ENCODE measurements at places on chromosomes 5 and 9.

GRCh38 chr9:136365775-136366222 lies 2.3 kb upstream of the DNLZ start:
- peak; percentile 50 for DNase-seq

GRCh38 chr9:4082948-4083347 lies 216.9 kb downstream of the GLIS3 start:
- DNase-seq = no peak

GRCh38 chr5:14143841-14144585 lies 871 bp downstream of the TRIO start:
- no peak for DNase-seq

DNA sequence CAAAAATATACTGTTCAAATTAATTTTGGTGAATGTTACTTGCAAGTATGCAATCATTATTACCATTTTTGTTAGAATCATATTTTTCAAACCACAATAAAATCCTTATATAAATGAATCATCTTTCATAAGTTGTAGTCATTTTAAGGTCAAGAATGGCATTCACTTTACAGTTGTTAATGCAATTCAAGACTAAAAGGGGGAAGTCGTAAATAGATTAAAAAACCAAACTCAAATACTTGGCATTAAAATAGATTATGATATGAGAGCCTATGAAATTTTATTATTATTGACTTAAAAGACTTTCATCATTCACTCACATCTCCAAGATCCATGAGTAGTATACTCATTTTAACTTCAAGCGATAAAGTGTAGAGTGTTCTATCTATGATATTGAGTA lies 11.6 kb downstream of the CDH9 start:
- no peak for DNase-seq

- no peak for DNase-seq
Observed at GRCh38 chr9:117678871-117679270, 25.3 kb upstream of the TLR4 start.
